Left cardiac atrium (tissue), 4 donors: ENCODE measurements at places on chromosomes 1 and 21.

GRCh38 chr1:226653311-226653921 is 85.7 kb downstream of the ITPKB start:
- DNase-seq = no peak

- no peak for DNase-seq
Measured at GRCh38 chr1:228010921-228011320, 4.1 kb downstream of the WNT3A start.

- no peak for DNase-seq
Measured at GRCh38 chr1:18237371-18237770, 129.8 kb downstream of the IGSF21 start.

DNA sequence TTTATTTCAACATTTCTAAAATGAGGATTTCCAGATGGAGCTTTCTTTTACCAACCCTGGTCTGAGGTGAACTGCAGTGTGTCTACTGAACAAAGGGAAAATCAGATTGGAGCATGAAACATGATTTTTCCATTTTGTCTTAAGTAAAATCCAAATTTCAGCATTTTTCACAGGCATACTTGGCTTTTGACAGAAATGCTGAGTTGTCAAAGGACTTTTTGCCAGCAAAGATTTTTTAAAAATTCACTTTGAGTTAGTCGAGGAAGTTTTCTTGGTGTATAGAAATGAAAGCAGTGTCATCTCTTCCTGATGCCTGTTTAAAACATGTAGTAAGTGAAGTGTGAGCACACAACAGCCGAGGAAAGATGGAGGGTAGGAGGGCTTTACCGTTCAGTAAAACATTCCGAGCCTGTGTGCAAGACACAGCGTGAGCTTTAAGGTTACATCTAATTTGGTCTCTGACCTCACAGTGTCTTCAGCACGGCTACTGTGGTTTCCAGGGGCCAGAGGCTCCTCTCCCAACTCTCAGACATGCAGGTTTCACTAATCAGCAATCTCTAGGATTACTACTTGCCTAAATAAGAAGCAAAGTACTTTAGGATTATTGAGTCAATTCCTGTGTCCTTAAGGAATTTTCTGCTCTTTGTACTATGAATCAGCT is 45.9 kb downstream of the SAMD13 start:
- no peak for DNase-seq

DNA sequence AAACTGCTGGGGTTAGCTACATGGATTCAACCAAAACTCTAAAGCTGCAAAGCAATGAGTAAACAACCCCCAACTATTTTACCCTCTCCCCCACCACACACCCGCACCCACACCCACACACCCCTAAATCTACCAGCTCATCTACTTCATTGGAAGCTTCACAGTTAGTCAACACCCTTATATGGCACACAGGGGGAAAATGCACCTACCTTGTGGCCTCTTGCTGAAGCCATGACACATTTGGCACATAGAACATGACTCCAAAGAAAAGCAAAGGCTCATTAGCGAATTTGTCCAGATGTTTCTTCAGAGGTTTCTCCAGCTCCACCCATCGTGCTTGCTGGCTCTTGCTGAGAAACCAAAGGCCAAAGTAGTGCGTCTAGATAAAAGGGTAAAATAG is 99.8 kb downstream of the PTPN14 start:
- DNase-seq = no peak

DNA sequence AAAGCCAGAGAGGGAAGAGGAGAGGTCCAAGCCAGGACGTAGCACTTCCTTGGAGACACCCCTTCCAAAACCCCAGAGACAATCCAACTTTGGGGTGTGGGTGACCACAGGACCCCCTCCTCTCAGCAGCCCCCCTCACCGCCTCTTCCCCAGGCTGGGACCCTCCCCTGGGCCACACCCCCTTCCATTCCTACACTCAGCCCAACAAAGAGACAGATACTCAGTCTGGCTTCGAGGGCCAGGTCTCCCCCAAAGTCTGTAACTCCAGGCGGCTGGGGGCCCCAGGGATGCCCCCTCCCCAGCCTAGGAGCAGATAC is 1.4 kb downstream of the MEX3A start:
- DNase-seq = no peak

DNA sequence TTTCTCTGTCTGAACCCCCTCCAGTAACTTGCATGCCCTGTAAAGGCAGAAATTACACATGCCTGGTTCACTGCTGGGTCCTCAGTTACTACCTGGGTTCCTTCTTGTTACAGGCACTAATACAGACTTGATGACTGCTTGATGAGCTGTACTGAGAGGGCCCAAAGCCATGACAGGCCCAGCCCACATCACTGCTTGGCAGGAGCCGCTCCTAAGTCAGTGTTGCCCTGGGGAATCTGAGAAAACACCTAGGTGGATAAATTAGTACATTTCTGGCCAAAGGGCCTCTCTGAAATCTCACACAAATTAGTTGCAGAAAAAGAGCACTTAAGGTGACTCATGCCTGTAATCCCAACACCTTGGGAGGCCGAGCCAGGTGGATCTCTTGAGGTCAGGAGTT is 37.8 kb upstream of the IRF2BP2 start:
- DNase-seq = no peak

DNA sequence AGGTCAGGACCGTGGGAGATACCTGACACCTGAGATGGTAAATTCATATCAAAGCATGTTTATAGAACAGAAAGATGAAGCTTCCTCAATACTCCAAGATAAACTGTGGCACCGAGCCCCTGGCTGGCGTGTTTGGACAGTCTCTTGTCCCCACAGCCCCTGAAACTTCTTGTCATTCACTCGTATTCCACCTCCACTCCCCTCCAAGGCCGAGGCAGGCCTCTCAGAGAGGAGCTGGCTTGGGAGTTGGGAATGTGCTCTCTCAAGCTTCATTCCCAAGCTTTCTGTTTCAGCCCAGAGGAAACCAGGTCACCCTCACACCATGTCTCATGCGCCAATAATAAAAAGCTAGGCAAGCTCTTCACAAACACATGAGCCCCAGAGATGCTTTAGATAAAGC is 86.1 kb downstream of the NPHP4 start:
- no peak for DNase-seq

GRCh38 chr1:180155182-180155682 is 563 bp downstream of the QSOX1 start:
- DNase-seq = no peak

DNA sequence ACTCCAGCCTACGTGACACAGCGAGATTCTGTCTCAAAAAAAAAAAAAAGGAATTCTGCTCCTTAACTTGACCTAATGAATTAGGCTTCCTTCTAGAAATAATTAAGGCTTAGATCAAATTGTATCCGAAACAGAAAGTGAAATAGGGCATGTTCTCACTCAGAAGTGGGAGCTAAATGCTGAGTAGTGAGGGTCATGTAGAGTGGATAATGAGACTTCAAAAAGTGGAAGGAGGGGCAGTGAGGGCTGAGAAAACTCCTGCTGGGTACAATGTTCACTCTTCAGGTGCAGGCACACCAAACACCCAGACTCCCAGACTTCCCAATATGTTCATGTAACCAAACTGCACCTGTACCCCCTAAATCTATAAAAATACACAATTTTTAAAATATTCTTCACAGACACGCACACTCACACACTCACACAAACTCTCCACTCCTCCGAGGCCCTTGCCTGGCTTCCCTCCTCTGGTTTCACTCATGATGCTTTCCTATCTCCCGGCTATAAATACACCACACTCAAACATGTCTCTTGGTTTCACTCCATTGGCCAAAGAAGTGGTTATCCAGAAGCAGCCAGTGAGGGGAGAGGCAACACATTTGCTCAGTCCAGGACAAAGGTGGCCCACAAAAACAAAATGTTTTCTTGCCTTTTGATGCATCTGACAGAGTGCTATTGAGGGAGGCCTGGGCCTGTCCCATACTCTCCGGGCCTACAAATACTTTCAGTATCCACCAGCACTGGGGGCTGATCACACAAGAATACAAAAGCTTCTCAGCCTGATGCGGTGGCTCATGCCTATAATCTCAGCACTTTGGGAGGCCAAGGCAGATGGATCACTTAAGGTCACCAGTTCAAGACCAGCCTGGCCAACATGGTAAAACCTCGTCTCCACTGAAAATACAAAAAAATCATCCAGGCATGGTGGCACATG is 249.2 kb downstream of the TOMM20 start:
- DNase-seq = no peak

DNA sequence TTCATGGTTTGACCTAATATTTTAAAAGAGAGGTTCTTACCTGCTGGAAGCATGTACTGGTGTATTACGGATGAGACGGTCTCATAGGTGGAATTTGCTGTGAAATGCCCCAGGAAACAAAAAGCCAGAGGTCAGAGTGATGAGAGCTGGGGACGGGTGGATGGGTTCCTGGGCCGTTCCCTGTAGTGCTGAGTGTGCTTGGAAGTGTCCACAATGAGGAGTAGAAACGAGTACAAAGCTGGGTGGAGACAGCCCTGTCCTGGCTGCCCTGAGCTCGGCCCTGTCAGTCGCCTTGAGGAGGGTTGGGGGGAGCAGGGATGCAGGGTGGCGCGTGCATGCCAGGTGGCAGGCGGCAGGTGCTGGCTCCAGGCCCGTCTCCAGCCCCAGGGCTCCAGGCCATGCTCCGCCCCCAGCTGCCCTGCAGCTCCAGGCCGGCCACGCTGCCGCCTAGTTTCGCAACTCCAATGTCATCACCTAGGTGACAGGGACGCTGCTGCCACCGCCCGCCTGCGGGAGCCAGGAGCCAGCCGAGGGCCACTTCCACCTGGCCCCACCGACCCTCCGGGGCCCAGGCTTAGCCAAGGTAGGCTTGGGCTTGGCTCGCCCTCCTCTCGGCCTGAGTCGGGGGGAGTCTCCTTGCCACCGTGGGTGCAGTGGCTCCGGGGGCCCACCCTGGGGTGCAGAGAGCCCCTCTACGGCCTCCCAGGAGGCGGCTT is 16.4 kb downstream of the TP73 start:
- DNase-seq = peak; percentile 79

DNA sequence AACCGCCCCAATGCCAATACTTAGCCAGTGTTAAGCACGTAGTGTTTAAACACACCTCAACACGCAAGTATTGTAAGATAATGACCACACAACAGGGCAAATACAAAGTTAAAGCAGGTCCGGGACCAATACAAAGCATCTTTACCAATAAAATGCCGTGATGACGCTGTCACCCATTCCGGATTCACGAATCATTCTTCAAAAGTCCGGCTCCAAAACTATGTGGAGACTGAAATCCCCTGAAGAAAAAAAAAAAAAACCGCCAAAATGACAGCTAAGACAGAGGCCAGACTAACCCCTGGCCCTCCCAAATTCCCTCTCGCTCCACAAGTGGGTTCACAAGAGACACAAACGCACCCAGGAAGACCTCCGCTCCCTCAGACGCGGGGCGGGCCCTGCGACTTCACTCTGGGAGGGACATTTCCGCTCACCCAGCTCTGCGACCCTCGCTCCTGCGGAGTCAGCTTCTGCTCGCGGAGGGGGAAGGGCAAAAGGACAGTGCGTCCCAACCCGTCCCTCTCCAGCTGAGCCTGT is 625 bp upstream of the DARS2 start:
- no peak for DNase-seq

DNA sequence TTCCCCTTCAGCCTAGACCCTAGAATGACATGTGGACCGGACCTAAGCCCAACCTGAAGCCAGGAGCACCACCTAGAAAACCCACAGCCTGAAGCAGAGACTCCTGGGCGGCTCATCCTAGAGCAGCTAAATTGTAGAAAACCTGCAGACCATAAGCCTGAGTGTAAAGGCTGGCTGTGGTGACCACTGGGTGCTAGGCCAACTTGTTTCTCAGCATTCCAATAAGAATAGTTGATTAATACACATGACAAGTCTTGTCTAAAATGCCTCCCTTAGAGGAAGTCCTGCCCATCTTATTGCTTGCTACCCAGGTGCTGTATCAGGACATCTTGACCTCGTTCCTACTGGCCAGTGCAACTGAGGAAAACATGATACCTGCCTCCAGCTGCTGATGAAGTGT is 23.3 kb upstream of the CASQ2 start:
- no peak for DNase-seq

- no peak for DNase-seq
Measured at GRCh38 chr1:62444701-62445100, 7.9 kb downstream of the USP1 start.

DNA sequence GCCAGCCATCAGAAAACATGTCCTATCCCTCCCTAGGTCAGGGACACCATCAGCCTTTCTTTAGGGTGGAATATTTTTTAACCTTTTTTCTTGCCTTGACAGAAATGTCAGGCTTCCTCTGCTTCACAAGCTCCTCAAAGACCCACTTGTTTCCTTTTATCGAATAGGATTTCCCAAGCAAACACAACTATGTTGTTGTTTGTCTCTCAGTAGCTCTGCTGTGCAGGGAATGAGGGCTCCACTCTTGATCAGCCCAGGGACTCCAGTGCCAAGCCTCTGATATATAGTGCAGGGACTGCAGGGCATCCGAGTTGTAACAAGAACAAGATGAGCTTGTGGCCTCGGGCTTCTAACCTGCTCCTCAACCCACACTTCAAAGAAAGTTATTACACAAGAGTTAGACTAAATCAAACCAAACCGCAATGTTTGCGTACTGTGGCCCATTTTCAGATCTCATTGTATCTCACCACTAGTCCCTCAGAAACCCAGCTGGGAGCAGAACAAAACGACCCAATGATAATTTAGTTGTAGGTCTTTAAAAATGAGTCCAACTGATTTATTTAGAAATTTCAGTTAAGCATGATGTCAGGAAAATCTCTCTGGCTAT is 108.1 kb downstream of the ATG4C start:
- DNase-seq = no peak

DNA sequence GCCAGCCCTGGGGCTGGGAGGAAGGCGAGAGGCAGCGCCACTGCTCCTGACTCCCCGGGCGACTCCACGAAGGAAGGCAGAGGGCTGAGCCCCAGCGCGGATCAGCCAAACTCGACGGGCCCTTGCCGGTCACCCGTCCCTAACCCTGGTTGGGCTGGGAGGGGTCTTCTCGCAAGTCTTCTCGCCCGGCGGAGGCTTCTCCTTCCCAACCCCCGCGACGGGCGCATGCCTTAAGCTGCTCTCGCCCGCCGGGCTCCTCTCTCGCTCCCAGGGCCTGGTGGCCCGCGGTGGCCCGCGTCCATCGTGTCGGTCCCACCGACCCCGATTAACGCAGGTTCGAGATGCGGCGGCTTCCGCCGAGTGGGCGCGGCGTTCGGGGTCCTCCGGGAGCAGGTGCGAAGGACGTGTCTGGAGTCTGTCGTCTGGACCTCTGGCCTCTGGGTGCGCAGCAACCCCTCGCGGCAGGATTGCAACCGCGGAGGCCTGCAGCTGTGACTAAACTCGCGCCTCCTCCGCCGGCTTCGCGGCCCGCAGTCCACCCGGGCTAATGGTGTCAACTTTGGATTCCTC is 29.0 kb upstream of the PPM1J start:
- DNase-seq = peak; percentile 35

DNA sequence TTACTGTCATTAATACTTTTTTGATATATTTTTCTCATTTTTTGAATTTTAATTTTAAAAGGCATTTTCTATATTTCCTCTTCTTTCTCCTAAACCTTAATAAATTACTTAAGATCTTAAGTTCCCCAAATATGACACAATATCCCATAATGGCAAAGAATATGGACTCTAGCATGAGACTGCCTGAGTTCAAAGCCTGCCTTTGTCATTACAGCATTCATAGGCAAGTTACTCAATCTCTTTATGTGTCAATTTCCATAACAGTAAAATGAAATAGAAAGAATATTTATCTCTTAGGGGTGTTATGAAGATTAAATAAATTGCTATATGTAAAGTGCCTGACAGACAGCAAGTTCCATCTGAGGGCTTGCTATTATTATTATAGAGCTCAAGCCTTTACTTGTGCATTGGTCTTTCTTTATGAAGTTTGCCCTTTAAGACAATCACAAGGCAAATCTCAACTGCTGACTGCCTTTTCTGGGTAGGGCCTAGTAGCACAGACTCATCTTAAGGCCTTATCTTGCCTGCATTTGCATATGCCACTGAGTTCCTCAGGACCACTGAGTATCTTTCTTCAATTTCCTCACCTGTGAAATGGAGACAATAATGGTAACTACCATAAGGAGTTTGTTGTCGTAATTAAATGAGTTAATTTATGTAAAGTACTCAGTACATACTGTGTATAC is 231.0 kb downstream of the NRIP1 start:
- no peak for DNase-seq
